Vagina (tissue), 2 donors: ENCODE measurements at places on chromosomes 4 and X. TPM values are rescaled to one million over a fixed set of nuclear protein-coding genes. Genes with fewer than 3 reads are reported as not detected.

DNA sequence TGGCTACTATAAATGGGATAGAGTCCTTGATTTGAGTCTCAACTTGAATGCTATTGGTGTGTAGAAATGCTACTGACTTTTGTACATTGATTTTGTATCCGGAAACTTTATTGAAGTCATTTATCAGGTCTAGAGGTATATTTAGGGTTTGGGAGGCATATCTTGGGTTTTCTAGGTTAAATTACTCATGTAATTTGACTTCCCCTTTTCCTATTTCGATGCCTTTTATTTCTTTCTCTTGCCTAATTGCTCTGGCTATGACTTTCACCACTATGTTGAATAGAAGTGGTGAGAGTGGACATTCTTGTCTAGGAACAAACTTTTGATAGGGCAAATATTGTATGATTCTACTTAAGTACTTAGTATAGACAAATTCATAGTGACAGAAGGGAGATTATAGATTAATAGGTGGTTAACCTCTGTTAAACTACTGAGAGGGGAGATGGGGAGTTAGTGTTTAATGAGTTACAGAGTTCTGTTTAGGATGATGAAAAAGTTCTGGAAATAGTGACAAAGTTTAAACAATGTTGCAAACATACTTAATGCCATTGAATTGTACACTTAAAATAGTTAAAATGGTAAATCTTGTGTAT is 22.8 kb upstream of the HSPA4L start:
- H3K4me1 ChIP-seq = no peaks in the 10 kb centered on the region
- no peak for DNase-seq
- H3K4me3 ChIP-seq = no peak overlapping the region
- no peak overlapping the region for H3K27ac ChIP-seq
- no peaks in the 10 kb centered on the region for H3K36me3 ChIP-seq

DNA sequence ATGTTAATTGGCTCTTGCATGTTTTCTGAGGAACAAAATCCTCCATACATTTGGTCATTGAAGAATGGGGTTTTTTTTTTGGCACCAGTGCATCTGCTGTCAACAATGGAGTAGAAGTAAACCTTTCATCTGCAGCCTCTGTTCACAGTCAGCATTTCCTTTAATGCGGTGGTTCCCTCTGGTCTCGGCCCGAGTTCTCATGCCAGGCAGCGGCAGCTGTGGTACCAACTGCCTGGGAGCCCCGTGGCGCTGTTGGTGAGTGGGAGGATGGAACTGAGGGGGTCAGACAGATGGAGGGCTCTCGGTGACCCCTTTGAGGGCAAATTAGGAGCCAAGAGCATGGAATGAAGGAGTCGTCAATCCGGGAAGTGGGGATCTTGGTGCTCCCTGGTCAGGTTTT is 114.7 kb downstream of the AFF1 start:
- H3K36me3 ChIP-seq = peaks cover 13% of the 10 kb centered on the region
- no peak overlapping the region for H3K4me3 ChIP-seq
- DNase-seq = no peak
- peaks cover 67% of the 10 kb centered on the region for H3K4me1 ChIP-seq
- no peaks in the 10 kb centered on the region for H3K27me3 ChIP-seq

DNA sequence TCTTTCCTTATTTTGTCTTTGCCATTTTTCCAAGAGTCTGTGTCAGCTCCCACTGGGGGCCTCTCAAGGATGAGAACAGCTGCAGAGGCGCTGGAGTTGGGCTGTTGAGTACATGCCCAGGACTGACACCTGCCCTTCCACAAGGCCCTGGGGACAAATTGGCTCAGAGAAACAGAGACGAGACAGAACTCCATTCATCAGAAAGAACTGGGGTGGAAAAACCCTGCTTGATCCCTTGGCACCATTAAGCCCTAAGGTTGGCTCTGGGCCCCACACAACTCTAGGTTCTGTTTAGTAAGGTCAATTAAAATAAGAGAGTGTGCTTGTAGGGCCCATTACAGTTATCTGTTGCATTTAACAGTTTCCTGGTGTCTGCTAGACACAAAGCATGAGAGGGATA is 63.6 kb downstream of the DCX start:
- no peak overlapping the region for H3K27ac ChIP-seq
- H3K27me3 ChIP-seq = no peaks in the 10 kb centered on the region
- DNase-seq = no peak
- H3K36me3 ChIP-seq = no peaks in the 10 kb centered on the region

- no peaks in the 10 kb centered on the region for H3K27me3 ChIP-seq
- no peaks in the 10 kb centered on the region for H3K36me3 ChIP-seq
- no peak for DNase-seq
- peak overlapping the region; percentile 51 for H3K27ac ChIP-seq
Observed at GRCh38 chr4:23890369-23891063, 669 bp upstream of the PPARGC1A start.

Gene PPARGC1A
- total RNA-seq = 1.2 TPM
